ENCODE measurements at places on chromosomes 16 and 17.

DNA sequence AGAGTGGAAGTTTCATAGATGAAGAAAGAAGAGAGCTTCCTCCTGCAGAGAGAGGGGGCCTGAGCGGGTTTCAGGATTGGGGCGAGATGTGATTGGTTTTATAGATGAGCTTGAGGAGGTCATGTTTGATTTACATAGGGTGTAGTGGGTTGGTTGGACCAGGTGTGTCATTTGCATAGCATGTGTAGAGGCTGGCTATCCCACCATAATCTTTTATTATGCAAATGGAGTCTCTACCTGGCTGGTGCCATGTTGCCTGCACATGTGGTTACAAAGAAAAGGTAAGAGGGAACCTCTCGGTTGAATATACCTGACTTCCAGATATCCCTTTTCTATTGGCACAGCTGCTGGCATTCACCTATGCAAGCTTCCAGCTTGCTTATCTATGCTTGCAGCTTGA is 228.1 kb downstream of the BCAS3 start:
- no peak for DNase-seq

DNA sequence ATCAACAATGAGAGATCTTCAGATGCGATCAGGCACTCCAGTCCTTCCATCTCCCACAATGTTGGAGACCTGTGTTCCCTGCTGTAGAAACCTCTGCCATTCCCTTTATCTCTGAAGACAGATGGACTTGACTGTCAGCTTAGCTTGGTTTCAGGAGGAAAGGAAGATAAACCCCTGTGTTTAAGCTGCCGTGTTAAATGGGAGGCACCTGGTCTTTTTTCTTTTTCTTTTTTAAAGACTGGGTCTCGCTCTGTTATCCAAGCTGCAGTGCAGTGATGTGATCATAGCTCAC is 63.1 kb downstream of the USP22 start:
- no peak for DNase-seq

- DNase-seq = no peak
Measured at GRCh38 chr17:66375121-66375520, 72.7 kb downstream of the PRKCA start.

GRCh38 chr17:74185571-74186185 is 17.8 kb upstream of the RPL38 start:
- no peak for DNase-seq

- DNase-seq = no peak
Measured at GRCh38 chr17:49567104-49567521, 8.6 kb upstream of the NXPH3 start.

GRCh38 chr16:89828870-89829629 is 775 bp downstream of the SPIRE2 start:
- no peak for DNase-seq

GRCh38 chr17:18877104-18877645 is 19.2 kb downstream of the PRPSAP2 start:
- DNase-seq = no peak

DNA sequence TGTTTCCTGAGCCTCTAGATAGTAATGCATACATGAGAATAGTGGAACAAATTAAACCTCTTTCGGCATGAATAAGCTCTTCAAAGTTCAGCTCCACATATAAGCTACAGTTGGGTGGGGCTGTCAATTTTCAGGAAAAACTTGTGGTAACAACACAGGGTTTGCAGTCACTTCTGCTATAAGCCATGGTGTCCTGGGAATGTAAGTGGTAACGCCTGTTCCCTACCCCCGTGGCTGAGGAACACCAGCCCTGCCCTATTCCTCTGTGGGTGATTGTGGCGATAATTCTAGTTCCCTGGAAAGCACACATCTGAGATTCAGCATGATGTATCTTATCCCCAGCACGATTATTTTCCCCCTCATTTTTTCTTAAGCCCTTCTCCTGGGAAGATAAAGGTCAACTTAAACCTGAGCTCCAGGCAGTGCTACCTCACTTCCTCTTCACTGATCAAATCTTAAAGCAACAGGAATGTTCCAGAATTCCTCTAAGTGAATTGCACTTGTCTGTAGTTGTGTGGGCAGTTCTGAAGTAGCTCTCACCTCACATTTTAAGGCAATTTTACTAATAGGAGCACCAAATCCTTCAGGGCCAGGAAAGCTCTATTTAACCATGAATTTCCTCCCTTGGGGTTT is 500.7 kb upstream of the HSBP1 start:
- no peak for DNase-seq

DNA sequence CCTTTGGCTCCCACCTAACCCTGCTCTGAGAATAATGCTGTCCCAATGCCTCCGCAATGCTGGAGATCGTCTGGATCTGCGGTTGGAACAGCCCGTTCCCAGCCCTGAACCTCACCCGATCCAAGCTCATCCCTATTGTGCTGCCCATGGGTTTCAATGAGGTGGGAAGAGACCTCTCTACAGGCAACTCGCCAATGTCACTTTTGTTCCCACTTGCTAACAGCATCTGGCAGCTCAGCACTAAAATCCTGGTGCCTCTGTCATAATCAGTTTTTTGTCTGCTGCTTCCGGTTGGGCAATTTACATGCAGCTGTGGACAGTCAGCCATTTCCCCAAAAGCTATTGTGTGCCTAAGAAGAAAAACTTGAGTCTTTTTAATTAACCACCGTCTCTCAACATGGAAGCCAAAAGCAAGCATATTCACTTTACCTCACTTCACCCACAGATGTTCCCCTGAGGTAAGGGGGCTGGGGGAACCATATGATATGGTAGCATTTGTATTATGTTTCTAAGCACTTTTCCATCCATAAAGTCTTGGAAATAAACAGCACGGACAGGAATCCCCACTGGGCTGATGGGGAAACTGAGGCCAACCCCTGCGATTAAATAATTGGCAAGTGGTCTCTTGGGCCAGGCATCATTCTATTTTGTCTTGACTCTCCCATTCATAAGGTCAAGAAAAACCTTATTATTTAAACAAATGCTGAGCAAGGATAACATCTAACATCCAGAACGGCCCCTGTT is 159.2 kb upstream of the CDH5 start:
- DNase-seq = no peak

- DNase-seq = no peak
Measured at GRCh38 chr16:84749815-84750214, 50.0 kb downstream of the USP10 start.

Measured in activated CD4-positive, alpha-beta T cell treated with anti-CD3 and anti-CD28 coated beads, Interleukin-2, amount 50 U/mL, for 16 hours (primary cell).